Hepatocyte (in vitro differentiated cells): ENCODE measurements at places on chromosomes 11 and 22.

- no peaks in the 10 kb centered on the region for H3K36me3 ChIP-seq
- no peak for DNase-seq
- no peak overlapping the region for H3K4me3 ChIP-seq
- H3K27ac ChIP-seq, result no peak overlapping the region
Observed at GRCh38 chr11:7694235-7694634, 12.0 kb downstream of the OVCH2 start.

DNA sequence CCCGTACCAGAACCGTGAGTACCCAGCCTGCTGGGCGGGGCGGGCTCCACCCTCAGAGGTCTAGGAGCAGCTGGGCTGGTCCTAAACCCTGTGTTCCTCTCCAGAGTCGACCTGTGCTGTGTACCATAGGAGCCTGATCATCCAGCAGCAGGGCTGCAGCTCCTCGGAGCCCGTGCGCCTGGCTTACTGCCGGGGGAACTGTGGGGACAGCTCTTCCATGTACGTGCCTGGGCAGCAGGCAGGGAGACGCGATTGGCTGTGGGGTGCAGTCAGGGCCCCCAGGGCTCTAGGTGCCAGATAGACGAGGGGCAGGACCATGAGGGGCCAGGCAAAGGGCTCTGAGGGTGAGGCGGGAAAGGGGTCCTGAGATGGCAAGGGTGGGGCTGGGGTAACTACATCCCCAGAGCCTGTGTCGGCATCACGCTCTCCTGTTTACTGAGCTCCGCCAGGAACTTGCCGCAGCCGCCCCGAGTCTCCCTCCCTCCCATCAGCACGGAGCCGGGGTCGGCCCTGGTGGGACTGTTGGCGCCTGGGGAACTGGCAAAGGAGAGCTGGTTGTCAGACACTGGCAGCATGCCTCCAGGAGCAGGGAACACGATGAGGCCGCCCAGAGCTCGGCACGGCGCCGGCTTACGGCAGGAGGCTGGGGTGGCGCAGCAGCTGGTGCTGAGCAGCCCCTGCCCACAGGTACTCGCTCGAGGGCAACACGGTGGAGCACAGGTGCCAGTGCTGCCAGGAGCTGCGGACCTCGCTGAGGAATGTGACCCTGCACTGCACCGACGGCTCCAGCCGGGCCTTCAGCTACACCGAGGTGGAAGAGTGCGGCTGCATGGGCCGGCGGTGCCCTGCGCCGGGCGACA lies 22.9 kb upstream of the MUC5B start:
- DNase-seq, result no peak
- H3K36me3 ChIP-seq, result no peaks in the 10 kb centered on the region
- no peaks in the 10 kb centered on the region for H3K4me1 ChIP-seq
- no peaks in the 10 kb centered on the region for H3K27me3 ChIP-seq

DNA sequence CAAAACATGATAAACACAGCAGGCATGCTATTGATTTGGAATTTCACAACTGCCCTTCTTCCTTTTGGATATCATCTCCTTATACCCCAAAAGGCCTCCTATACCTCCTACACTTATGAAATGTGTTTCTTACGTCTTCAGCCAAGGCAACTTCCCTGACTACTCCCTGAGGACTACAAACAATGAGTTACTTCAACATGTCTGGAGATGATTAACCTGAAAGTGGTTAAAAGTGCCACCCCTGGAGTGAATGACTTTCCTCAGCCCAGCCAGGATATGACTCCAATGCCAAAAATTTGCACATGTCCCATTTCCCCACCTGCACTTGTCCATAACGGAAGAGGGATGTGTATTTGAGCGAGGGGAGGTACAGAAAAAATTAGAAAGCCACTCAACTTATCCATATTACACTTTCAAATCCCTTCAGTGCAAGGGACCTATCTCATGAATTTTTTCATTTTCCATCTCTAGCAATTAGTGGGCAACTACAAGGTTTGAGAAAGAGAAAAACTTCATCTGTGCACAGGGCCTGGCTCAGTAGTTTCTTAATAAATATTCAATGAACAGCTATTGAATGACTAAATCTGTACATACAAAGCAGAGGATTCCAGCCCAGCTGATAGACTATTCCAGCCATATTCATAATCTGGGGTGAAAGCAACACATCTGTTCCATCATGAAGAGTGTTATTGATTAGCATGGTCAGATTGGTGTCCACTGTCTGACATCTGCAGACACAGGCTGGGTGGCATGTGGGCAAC lies 36.8 kb downstream of the KIRREL3 start:
- H3K36me3 ChIP-seq, result no peaks in the 10 kb centered on the region
- H3K27me3 ChIP-seq, result peaks cover 21% of the 10 kb centered on the region
- DNase-seq, result no peak

GRCh38 chr11:63920126-63920938 lies 3.4 kb upstream of the RCOR2 start:
- H3K4me3 ChIP-seq, result no peak overlapping the region
- no peaks in the 10 kb centered on the region for H3K36me3 ChIP-seq

DNA sequence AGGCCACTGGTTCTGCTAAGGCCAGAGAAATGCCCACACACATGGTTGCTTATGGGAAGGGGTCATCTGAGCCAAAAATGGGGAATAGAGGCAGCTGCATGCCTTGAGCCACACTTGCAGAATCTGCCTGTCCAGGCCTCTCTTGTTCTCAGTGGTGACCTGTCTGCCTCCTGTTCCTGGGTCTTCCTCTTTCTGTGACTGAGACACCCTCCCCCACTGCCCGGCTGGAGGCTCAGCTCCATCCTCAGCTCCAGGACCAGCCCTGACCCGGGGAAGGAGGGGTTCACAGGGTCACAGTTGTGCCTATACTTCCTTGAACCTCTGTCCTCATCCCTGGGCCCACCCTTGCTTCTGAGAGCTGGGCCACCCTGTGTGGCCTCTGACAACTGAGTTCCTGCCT lies 52.3 kb downstream of the CSF2RB start:
- H3K4me3 ChIP-seq, result no peak overlapping the region
- H3K4me1 ChIP-seq, result no peaks in the 10 kb centered on the region
- no peak overlapping the region for H3K27ac ChIP-seq
- no peaks in the 10 kb centered on the region for H3K36me3 ChIP-seq

DNA sequence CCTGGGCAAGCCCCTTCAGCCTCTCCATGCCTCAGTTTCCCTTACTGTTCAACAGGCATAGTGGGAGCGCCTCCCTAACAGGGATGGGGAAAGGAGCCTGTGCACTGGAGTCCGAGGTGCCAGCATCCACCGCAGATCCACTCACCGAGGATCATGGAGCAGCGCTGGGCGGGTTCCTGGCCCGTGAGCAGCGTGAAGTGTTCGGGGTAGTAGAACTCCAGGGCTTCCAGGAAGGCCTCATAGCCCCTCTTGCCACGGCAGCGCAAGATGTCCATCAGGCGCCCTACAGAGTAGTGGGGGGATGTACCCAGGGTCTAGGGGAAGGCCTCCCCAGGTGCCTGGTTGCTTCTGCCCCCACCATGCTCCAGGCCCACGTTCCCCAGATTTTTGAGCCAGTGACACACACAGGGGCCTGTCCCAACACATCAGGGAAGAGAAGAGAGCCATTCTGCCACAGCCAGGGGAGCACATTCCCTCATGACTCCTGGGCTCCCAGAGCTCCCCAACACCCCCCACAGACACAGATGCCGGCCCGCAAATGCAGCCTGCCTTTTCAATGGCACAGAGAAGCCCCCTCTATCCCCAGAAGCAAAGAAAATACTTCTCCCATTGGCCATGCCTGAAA lies 1.3 kb downstream of the CARD10 start:
- peak overlapping the region; percentile 82 for H3K4me3 ChIP-seq
- peaks cover 12% of the 10 kb centered on the region for H3K4me1 ChIP-seq
- H3K27me3 ChIP-seq, result no peaks in the 10 kb centered on the region
- peak overlapping the region; percentile 79 for H3K27ac ChIP-seq

DNA sequence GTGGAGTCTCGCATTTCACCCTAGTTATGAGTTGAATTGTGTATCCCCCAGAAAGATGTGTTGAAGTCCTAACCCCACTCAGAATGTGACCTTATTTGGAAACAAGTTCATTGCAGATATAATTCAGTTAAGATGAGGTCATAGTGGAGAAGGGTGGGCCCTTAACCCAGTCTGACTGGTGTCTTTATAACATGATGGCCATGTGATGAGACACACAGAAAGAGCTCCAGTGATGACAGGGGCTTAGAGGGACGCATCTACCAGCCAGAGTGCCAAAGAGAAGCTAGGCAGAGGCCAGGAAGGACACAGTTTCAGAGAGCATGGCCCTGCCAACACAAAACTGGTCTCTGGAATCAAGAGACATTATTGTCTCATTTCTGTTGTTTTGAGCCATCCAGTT lies 50.3 kb downstream of the LARGE1 start:
- peaks cover 23% of the 10 kb centered on the region for H3K4me1 ChIP-seq
- no peak for DNase-seq
- no peaks in the 10 kb centered on the region for H3K36me3 ChIP-seq
- H3K27me3 ChIP-seq, result no peaks in the 10 kb centered on the region
- no peak overlapping the region for H3K4me3 ChIP-seq
- no peak overlapping the region for H3K27ac ChIP-seq

DNA sequence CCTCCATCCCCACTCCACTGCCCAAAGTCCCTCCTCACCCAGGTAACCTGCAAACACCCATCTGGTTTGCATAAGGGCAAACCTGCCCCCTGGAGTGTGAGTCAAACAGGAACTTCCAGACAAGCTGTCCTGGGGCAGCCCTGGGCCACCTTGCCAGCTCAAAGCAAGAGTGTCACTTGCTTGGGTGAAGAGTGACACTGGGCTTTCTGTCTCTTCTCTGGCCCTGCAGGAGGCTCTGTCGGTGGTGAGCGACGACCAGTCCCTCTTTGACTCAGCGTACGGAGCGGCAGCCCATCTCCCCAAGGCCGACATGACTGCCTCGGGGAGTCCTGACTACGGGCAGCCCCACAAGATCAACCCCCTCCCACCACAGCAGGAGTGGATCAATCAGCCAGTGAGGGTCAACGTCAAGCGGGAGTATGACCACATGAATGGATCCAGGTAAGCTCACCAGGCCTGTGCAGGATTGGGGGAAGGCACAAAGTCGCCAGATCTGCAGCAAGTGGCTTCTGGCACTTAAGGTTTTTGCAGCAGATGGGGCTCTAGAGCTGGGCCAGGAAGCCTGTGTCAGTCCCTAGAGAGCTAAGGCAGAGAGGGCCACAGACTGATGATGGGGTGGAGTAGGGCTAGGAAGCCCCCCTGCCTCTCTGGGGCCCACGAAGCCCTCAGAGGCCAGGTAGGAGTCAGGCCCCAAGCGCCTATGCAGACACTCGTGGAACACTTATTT lies 64.2 kb downstream of the FLI1 start:
- no peaks in the 10 kb centered on the region for H3K27me3 ChIP-seq
- no peaks in the 10 kb centered on the region for H3K36me3 ChIP-seq
- H3K4me3 ChIP-seq, result no peak overlapping the region

- no peaks in the 10 kb centered on the region for H3K36me3 ChIP-seq
- H3K4me1 ChIP-seq, result no peaks in the 10 kb centered on the region
- DNase-seq, result no peak
- H3K4me3 ChIP-seq, result no peak overlapping the region
- H3K27ac ChIP-seq, result no peak overlapping the region
- no peaks in the 10 kb centered on the region for H3K27me3 ChIP-seq
Observed at GRCh38 chr11:106304274-106304673, 226.8 kb downstream of the AASDHPPT start.

DNA sequence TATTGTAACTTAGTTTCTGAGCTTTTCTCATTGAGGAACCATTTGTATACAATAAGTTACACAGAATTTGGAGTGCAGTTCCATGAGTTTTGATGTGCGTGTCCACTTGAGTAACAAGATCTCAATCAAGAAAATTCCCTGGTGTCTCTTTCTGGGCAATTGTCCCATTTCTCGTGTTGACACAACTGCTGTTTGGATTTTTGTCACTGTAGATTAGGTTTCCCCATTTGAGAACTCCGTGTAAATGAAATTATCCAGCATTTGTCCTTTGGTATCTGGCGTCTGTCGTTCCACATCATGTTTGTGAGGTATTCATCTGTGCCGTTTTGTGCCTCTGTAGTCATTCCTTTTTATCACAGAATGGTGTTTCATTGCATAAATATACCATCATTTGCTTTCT lies 547.0 kb downstream of the TBC1D22A start:
- no peak for DNase-seq
- no peak overlapping the region for H3K27ac ChIP-seq
- H3K36me3 ChIP-seq, result no peaks in the 10 kb centered on the region
- no peaks in the 10 kb centered on the region for H3K27me3 ChIP-seq

DNA sequence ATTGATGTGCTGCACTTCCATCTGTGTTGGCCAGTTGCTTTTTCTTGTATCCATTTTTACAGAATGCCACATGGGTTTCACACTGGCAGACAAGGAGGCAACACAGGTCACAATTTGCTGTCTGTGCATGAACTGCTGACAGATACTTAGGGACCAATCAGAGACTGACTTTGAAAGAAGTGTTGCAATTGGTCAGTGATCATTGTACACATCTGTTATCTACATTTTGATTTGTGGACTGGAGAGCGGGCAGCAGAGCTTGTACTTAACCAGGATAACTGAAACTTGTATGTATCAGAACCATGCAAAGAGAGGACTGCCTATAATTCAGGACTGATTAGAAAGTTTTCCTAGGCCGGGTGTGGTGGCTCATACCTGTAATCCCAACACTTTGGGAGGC lies 21.8 kb downstream of the PRR5 start:
- H3K27me3 ChIP-seq, result no peaks in the 10 kb centered on the region
- H3K36me3 ChIP-seq, result no peaks in the 10 kb centered on the region
- H3K4me3 ChIP-seq, result no peak overlapping the region
- no peak overlapping the region for H3K27ac ChIP-seq

GRCh38 chr22:50218153-50218995 lies 17.6 kb downstream of the SELENOO start:
- no peak overlapping the region for H3K27ac ChIP-seq
- no peaks in the 10 kb centered on the region for H3K4me1 ChIP-seq
- no peaks in the 10 kb centered on the region for H3K36me3 ChIP-seq
- DNase-seq, result no peak

DNA sequence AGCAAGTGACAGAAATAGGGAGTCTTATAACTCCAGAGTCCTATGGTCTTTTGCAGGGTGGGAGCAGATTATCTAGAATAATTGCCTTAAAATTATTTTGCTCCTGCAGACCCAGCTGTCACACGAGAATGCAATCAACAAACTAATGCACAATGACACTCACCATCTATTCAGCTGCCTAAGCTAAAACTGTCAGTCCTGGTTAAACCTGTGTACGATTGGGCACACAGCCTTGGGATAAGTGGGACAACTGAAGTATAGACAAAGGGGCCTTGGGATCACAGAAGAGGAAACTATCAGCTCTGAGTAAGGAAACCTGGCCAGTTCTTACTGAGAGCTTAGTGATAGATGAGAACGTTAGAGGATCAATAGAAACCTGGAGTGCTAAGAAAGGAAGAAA lies 595.9 kb upstream of the KIRREL3 start:
- no peak overlapping the region for H3K4me3 ChIP-seq
- DNase-seq, result no peak
- H3K4me1 ChIP-seq, result no peaks in the 10 kb centered on the region
- H3K36me3 ChIP-seq, result no peaks in the 10 kb centered on the region

- peaks cover 26% of the 10 kb centered on the region for H3K36me3 ChIP-seq
- H3K4me3 ChIP-seq, result no peak overlapping the region
- H3K27ac ChIP-seq, result peak overlapping the region; percentile 56
- DNase-seq, result no peak
Observed at GRCh38 chr22:38490475-38490874, 15.6 kb downstream of the DDX17 start.
